ENCODE measurements at places on chromosomes 11 and 22.

GRCh38 chr11:3723014-3723708 lies 52.0 kb upstream of the CHRNA10 start:
- no peak for DNase-seq

DNA sequence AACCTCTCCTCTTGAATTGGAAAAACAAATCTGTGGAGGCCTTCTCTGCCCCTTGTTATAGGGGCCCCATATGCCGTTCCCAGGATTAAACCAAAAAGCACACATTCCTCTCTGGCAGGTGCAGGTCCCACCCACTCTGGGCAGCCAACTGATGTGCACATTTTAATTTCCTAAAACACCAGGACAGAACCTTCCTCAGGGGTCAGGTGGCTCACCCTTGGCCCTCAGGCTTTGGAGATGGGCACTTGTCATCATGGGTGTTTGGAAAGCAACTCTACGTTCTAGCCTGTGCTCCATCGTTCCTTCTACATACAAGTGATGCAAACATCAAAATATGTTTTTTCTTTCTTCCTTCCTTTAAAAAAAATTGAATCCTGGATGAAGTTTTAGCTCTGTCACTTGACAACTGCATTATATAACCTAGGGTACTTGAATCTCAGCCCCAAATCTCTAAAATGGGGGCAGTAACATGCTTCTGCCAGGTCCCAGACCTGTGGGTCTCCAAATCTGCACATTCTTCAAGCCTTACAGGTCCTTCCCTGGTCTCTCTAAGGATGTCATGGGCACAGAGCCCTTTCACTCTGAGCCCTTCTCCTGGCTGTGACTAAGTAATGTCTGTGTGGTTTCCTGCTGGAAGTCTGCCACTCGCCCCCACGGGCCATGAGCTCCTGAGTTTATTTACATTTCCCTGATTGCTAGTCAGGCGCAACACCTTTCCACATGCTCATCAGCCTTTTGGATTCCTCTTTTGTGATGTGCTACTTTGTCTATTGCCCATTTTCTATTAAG lies 43.8 kb downstream of the KCNQ1OT1 start:
- no peak for DNase-seq

DNA sequence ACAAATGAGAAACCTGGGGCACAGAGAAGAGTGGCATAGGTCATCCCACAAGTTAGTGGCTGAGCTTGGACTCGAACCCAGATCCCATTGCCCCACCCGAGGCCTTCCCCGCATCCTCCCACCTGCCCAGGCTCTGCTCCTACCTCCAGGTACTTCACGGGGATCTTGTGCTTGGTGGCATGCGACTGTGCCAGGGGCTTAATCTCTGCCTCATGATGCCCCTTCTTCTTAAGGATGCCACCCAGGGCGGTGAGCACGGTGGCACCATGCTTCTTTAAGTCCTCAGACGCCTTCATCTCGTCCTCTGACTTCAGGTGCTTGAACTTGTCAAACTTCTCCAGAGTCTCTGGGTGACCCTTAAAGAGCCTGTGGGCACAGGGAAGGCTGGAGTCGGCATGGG lies 6.4 kb downstream of the MB start:
- DNase-seq = no peak

DNA sequence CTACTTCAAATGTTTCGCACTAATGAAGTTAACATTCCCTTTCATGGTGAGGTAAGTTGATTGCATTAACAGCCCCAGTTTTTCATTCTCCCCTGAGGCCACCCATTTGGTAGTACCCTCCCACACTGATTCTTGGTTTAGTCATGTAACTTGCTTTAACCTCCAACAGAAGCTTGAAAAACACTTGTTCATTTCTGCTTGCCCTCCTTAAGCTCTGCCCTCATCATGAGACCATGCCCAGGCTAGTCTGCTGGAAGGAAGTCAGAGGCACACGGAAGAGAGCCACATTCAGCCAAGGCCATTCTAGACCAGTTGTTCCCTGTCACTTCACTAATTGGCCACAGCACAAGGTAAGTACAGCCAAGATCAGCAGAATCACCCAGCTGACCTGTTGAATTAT lies 50.7 kb upstream of the CD44 start:
- no peak for DNase-seq

DNA sequence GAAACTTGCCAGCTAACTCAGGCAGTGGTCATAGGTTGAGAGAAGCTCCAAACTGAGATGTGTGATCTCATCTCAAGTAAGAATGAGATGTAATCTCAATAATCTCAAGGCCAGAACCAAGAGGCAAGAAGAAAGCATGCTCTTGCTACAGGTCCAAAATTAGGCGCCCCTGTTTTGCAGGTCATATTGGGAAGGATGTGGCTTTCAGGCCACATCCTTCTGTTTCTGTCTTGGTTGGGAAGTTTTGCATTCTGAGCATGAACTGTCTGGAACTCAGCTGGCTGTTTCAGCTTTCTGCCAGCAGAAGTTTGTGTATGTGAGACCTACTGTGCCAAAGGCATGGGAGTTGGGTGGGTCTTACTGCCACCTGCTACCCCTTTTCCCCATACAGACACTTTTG lies 67.5 kb upstream of the MS4A8 start:
- DNase-seq = no peak

Data from CD4-positive, alpha-beta T cell treated with Interleukin-10 for 1 hour (primary cell).